Transverse colon (tissue), 4 donors: ENCODE measurements at places on chromosomes 6 and 20.

DNA sequence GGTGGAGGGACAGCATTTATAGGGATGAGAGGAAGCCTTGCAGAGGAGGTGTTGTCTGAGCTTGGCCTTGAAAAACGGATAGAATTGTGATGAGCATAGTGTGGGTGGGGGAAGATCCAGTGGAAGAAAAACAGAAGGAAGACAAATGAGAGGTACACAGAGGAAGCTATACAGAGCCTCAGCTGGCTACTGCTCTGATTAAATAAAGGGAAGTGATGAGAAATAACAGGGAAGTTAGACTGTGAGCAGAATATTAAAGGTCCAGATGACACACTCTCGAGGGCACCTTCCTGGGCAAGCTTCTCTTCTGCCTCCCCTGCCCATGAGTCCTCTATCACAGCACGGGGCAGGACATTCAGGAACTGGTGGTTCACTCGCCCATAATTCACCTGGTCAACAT lies 182.3 kb downstream of the KIF16B start:
- no peak for DNase-seq

GRCh38 chr6:132484680-132485018 lies 28.3 kb downstream of the STX7 start:
- DNase-seq = no peak

- DNase-seq = no peak
Measured at GRCh38 chr6:80676386-80676785, 569.9 kb downstream of the BCKDHB start.

- no peak for DNase-seq
Measured at GRCh38 chr6:108186226-108186625, 20.4 kb downstream of the NR2E1 start.
